ENCODE measurements at places on chromosomes 11 and 22.

DNA sequence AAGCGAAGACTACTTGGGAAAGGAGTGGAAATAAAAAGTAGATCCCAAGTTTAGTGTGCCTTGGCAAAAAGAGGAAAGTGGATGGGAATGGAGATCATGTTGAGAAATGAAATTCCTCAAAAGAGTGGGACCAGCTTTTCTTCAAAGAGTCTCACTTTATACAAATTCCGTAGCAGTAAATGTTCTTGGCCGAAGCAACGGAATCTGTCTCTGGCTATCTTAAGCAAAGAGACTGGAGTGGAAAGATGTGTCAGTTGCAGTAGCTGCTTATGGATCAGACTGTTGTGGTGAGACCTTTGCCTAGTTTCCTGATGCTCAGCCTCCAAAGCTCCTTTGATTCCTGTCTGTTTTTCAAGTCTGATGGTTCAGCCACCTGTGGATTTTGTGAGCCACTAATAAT, 73.6 kb downstream of the CSTPP1 start:
- DNase-seq = no peak

DNA sequence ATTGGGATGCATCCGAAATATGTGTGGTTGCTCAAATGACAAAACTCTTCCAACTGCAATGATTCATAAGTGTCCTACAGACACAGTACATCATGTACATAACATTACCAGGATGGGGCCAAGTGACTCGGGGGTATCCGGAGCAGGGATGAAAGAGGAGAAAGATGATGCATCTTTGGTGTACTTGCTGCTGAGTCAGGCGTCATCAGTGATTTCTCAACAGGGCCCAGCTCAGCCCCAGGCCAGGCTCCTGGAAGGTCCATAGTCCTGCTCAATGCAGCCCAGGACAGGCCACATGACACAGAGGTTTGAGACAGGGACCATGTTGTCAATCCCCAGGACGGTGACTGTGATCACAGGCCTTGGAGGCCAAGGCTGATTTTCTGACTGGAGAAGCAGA, 59.3 kb downstream of the GGTLC2 start:
- DNase-seq = no peak

DNA sequence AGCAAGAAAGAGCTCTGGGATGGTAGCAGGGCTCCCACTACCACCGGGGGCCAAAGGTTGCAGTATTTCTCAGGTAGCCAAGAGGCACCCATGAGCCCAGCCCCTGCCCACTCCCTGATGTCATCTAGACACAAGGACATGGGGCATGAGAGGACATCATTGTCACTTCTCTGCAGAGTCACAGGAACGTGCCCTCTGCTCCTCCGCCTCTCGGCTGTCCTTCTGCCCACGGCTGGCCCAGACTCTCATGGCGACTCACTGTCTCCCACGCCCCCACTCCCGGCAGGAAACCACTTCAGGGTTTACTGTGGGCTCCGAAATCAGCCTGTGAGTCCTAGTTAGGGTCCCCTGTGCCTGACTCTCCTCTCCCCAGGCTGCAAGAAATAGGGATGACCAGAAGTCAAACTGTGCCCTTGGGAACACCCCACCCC, 1.8 kb upstream of the GAL start:
- DNase-seq = no peak

- no peak for DNase-seq
Observed at GRCh38 chr11:80182901-80183300, 742.1 kb upstream of the TENM4 start.

GRCh38 chr11:6737872-6738466, 33.8 kb downstream of the OR2AG2 start:
- DNase-seq = peak; percentile 56

DNA sequence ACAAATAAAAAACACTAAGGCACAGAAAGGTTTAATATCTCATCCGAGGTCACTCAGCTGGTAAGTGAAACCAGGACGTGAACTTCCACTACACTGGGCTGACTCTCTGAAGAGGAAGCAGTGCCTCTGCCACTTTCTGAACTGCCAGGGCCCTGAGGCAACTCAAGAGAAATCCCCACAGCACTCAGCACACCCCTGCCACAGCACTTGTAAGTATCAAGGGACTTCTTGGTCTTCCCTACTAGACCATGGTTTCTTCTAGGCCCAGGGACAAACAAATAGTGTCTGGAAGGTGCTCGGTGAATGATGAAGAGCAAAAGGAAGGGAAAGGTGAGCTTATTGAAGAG, 49.7 kb downstream of the RPL27A start:
- no peak for DNase-seq

DNA sequence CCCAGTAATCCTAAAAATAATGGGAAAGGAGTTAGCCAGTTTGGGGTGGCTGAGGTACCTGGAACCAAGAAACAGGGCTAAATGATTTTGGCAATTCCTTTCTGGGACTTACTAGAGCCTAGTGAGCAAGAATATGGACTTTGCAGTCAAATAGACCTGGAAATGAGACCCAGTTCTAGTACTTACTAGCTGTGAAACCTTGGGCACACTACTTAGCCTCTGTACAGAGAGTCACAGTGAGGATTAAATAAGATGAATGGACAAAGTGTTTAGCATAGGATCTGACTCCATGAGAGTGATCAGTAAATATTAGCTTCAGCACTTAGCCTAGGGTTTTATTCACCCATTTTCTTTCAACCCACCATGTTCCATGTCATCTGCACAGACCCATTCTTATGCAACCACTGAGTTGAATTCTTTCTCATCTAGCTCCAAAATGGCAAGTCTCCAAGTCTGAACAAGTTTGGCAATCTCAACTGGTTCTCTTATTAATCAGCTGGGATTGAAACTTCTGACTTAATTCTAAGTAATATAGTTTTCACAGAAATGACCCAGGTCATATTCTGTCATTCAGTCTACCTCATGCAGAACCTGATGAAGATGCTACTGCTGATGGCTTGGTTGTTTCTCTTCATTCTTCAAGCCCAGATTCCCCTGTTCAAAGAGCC, 15.0 kb upstream of the SORL1 start:
- DNase-seq = no peak

DNA sequence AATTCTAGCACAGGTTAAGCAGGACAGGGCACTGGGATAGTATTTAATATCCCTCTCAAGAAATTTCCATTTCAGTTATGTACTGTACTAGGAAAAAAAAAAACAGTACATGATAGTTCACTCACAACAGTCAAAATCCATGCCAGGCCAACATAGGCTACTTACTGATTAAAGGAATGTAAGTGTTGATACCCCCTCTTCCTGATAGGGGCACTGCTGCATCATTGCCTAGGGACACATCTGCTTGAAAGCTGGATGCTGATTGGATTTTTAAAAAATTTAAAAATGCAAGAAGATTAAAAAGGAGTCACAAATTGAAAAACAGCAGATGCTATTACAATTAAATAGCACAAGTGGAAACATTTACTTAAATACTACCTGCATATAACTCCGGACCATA, 43.4 kb downstream of the APOL5 start:
- DNase-seq = no peak

DNA sequence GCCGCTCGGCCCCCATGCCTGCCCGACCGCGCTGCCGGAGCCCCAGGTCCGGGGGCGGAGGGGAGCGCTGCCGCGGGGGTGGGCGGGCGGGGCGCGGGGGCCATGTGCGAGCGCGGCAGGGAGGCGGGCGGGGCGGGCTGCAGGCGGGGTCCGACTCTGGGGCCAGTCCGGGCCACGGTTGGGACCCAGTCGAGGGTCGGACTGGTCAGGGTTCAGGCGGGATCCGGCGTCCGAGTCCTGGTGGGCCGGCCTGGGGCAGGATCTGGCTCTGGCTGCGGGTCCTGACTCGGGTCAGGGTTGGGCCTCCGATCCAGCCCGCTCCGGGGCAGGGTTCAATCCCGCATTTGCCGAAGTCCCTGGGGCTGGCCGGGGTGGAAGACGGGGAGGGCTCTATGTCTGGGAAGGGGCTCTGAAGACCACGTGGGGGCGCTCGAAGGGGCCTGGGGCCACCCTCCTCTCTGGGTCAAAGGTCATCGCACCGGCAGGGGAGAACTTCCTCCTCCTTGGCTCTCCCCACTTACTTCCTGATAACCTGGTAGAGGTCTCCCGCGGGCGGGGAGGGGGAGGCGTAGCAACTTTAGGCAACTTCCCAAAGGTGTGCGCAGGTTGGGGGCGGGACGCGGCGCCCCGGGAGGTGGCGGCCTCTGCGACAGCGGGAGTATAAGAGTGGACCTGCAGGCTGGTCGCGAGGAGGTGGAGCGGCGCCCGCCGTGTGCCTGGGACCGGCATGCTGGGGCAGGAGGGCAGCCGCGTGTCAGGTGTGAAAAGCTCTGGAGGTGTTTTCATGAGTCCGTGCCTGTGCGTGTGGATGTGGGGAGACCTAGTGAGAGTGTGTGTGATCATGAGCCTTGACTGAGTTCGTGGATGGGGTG, 603 bp downstream of the ESRRA start:
- DNase-seq = no peak

Measured in urothelium cell line (cell line).